ENCODE measurements at places on chromosomes 11 and 22. TPM values are rescaled to one million over a fixed set of nuclear protein-coding genes. Genes with fewer than 3 reads are reported as not detected.

DNA sequence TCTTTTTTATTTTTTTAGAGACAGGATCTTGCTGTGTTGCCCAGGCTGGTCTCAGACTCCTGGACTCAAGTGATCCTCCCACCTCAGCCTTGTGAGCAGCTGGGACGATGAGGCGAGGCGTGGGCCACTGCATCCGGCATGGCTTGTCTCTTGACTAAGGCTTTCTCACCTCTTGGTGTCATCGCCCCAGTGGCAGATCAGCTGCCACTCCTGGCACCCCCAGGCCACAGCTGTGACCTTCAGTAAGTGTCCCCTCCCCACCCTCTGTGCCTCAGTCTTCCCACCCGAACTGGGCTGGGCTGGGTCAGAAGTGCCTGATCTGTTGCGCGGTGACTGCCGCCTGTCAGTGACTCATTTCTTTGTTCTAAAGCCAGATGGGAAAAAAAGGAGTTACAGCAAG, 3.6 kb downstream of the SYNGR1 start:
- DNase-seq = no peak

The SLC22A8 gene
- 0.85 TPM for total RNA-seq

The LYVE1 gene
- total RNA-seq = not detected

The ANGPTL5 gene
- not detected for total RNA-seq
